ENCODE measurements at places on chromosomes 7 and 10.

- no peak for DNase-seq
Measured at GRCh38 chr10:725786-726185, 36.3 kb upstream of the DIP2C start.

GRCh38 chr10:110399106-110399964 is 94.6 kb upstream of the SMNDC1 start:
- no peak for DNase-seq

DNA sequence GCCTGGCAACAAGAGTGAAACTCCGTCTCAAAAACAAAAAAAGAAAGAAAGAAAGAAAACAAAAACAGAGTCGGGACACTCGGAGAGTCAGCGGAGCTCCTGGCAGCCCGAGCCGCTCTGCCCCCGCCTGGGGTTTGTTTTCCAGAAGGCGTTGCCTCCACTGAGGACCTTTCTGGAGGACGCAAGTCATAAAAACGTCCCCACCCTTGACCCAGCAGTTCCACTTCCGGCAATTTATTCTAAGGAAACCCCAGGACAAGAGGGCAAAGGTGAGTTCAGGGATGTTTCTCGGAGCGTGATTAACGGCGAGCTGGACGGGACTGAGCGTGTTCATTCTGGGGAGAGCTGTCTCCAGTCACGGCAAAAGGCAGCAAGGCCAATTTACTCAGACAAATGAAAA is 27.0 kb upstream of the SUN1 start:
- no peak for DNase-seq

DNA sequence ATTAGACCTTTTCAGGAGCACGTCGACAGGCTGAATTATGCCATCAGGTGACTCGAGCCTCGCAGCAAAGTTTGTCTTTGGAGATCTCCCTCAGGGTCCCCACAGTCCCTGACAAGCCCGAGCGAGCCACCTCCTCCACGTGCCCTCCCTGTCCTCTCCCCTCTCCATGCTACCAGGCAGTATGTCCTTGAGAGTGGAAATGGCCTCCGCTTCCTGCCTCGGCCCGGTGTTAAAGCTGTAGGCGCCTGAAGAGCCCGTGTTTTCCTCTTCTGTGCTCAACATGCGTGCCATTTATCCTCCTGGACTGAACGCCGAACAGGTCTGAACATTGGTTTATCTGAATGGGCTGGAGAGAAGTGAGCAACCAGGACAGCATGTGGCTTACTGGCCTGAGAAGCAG is 82.6 kb downstream of the GPR26 start:
- peak; percentile 67 for DNase-seq

DNA sequence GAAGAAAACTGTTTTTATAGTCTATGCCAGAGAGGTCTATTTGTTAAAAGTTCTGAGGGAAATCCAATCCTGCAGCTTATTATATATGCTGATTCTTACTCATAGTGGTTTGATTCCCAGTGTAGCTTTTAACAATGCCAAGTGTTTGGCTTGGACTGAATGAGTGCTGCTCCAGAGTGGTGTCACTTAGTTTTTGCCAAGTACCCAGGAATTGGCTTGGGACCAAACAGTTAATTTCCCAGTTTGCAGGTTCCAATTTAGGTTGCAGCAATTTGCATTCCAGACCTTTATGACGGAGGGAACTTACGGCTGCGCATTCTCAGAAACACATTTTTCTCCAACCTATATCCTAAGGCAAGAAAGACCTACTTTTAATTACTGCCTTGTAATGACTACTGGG is 32.4 kb downstream of the NSUN6 start:
- DNase-seq, result peak; percentile 12

DNA sequence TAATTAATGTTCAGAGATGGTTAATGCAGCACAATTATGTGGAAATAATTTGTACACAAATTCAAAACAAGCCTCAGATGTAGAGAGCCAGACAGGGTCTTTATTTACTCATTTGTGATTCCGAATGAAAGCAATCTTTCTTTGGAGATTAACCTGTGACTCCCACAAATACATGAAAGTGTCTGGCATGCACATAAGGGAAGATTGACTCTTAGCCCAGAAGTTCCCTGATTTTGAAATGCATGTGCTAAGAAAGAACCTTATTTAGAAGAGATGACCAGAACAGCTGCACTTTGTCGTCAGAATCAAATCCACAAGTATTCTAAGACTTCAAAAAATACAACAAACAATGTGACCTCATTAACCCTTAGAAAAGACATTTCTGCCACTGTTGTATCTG is 45.1 kb downstream of the RNLS start:
- DNase-seq, result no peak

DNA sequence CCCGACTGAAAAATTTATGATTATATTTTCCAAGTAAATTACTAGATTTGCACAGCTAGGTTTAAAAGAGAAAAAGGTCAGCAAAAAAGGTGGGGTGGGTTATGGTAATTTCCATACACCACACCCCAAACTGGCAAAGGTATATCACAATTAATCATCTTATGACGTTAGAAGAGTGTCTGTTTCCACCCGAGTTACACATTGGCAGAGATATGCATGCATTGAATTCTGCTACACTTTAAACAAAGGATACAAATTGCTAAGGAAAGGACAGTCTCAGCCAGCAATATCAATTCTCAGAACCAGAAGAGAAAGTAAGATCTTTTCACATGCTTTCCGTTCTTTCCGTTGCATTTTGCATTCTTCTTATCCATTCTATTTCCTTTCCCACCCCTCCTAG is 843.3 kb downstream of the GATA3 start:
- no peak for DNase-seq
